ENCODE measurements at places on chromosomes 4 and X.
A peak's percentile ranks its signal among the peaks of the same experiment; 100 is the strongest.

- DNase-seq, result no peak
Measured at GRCh38 chr4:87224141-87224923, 3.9 kb upstream of the KLHL8 start.

- DNase-seq, result no peak
Measured at GRCh38 chrX:87236830-87237440, 280.7 kb upstream of the KLHL4 start.

DNA sequence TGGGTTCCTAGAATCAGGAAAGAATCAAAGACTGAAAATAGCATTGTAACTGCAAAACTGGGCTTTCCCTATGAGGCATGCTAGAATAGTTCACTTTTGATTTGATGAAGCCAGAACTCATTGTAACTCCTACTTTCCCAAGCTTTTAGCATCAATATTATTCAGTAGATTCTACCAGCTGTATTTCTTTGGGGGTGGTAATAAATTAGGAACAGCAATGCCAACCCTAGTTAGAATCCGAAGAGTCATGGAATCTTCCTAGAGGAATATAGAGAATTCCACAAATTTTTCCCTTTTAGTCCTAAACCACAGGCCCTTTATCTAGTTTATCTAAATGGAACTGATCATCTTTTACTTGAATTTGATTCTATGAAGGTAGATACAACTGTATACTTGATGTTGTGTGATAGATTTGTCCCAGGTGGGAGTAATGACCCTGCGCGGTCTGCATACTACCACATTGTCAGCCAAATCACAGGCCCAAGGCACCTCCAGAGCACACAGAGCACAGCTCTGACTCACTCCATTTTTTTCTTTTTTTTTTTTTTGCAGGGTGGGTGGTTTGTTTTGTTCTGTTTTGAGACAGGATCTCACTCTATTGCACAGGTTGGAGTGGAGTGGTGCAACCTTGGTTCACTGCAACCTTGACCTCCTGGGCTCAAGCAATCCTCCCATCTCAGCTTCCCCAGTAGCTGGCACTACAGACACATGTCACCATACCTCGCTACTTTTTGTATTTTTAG lies 66.6 kb downstream of the EDNRA start:
- DNase-seq, result no peak

DNA sequence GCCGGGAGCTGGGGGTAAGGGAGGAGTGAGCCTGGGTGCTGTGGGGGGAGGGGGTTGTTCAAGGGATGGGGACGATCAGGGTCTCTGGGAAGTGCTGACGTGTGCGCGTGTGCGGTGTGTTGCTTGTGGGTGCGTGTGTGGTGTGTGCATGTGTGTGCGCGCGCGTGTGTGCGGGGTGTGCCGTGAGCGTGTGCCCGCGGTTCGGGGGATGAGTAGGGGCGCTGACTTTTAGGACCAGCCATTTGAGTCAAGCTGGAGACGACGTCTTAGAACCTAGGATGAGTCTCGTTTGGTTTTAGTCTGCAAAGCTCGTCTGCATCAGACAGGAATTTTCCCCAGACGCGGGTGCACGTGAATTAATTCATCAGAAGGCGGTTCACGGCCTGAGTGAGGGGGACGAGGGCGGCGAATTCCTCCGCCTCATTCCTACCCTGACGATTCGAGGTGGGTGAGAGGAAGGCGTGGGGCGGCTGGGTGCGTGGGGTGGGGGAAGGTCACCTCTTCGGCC lies 950 bp upstream of the TMEM271 start:
- no peak for DNase-seq

DNA sequence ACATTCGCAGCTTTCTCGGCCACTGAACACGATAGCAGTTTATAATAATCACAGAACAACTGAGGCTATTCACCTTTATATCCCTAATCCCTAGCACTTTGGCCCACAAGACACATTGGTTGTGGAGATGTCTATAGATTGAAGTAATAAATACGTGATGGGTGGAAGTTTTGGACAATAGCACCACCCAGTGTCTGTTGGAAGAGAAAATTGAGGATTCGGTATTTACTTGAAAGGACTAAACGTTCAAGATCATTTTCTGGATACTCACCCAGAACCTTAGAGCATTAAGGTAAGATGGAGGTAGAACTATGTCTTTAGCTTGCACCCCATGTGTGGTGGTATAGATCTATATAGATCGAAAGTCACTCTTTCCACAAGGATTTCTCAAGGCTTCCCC lies 787 bp upstream of the TMSB15A start:
- DNase-seq, result peak; percentile 74

DNA sequence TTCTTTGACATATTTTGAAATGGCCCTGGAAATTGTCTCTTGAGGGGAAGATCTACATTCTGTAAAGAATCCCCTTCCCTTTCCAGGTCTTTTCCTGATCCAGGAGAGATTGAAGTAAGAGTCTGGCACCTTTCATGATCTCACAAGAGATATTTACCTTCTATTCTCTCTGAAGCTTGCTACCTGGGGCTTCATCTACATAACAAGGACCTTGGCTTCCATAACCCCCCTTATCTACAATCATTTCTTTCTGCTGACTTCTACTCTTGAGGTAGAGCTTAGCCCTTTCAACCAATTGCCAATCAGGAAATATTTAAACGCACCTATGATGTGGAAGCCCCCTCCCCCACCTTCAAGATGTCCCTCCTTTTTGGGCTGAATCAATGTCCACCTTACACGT lies 383.7 kb upstream of the MAGEB18 start:
- DNase-seq, result no peak

DNA sequence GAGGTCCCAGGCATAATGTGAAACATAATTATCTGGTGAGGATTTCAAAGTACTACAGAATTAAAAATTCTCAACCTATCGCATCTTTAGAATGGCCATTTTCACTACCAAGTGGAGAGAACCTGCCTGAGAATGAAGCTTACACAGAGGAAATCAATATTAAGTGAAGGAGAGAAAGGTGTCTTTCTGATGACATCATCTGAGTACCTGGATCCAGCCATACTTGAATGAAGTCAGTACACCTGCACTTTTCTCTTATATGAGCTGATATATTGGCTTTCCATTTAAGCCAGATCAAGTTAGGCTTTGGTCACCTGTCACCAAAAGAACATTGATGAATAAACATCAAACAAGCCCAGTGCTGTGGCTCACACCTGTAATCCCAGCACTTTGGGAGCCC lies 118.9 kb upstream of the MED14 start:
- DNase-seq, result no peak

GRCh38 chr4:154502111-154502510 lies 10.5 kb upstream of the DCHS2 start:
- DNase-seq, result peak; percentile 88

- DNase-seq, result no peak
Measured at GRCh38 chrX:45006002-45006800, 133.2 kb downstream of the KDM6A start.

DNA sequence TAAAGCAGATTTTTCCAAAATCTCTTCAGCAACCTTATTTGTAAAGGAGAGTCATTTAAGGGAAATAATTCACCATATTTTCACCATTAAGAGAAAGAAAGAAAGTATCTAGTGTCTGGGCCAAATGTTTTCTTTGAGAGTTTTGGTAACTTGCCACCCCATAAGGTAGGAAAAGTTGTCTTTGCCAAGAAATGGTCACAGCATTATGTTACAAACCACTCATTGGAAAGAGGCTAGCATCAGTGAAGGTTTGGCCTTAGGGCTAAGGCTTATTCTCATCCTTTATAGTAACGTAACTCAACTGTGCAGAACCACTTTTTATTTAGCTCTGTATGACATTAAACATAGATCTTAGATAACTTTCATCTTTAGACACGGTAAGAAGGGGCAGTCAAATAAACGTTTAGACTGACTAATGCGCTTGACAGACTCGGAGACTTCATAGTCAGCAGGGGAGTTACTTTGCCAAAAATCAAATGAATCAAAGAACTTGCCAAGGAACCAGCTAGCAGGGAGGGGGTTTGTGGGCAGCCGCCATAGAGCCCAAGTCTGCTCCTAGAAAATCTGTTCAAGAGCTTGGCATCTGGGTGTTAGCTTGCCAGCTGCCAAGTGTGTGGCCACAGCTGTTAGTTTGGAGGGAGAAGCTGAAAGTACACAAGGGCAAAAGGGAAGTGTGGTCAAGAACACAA lies 182.8 kb upstream of the GRID2 start:
- no peak for DNase-seq

DNA sequence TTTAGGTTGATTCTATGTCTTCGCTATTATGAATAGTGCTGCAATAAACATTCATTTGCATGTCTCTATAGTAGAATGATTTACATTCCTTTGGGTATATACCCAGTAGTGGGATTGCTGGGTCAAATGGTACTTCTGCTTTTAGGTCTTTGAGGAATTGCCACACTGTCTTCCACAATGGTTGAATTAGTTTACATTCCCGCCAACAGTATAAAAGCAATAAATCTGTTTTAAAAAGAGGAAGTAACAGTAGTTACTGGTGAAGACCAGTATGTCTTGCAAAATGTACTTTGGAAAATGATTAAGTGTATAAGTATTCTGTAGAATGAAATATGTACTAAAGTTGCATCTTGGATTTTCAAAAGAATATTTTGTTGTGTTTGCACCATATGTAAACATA lies 77.3 kb downstream of the SHROOM4 start:
- DNase-seq, result no peak

GRCh38 chrX:68180579-68180978 lies 252.7 kb downstream of the OPHN1 start:
- DNase-seq, result no peak

DNA sequence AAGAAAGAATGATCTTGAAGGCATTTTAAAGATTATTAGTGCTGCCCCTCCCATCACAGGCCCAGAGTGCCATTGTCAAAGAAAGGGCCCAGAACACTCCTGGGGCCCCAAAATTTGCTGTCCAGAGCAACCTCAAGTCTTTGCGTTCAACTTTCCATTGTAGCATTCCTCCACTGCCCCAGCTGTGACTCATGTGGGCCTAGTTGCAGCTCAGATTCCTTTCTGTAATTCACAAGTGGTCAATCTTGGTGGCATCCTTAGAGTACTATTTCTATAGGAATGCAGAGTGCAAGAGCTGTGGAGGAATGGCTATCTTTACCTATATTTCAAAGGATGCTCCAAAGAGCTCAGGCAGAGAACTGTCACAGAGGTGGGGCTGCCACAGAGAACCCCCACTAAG lies 1500.8 kb upstream of the IGFBP7 start:
- DNase-seq, result no peak

DNA sequence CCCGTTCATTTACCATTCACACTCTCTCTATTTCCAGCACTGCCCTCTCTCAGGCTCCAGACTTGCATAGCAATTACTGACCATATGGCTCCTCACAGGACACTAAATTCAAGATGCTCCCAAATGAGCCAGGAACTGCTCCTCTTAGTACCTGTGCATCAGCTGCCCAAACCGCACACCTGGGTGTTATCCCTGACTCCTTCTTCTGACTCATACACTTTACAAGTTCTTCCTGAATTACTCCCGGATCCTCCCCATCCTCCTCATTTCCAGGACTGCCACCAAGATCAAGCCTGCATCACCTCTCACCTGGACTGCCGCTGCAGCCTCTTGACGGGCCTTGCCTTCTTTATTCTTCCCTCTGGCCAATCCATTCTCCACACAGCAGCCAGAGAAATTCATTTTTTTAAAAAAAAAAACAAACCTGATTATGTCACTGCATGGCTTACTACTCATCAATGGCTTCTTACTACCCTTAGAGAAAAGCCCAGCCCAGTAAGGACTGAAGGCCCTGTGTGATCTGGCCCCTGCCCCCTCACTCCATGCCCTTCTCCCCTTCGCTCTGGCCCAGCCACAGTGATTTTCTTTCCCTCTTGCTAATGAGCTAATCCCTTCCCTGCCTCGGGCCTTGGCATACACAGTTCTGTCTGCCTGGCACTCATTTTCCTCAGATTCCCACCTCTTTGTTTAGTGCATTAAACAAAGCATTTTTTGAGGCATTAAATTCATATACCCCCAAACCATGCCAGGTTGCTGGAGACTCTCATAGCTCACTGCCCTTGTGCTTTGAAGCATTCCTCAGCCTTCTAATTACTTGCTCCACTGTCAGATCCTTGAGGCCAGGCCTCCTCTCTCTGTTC lies 92.0 kb downstream of the PDGFRA start:
- no peak for DNase-seq

DNA sequence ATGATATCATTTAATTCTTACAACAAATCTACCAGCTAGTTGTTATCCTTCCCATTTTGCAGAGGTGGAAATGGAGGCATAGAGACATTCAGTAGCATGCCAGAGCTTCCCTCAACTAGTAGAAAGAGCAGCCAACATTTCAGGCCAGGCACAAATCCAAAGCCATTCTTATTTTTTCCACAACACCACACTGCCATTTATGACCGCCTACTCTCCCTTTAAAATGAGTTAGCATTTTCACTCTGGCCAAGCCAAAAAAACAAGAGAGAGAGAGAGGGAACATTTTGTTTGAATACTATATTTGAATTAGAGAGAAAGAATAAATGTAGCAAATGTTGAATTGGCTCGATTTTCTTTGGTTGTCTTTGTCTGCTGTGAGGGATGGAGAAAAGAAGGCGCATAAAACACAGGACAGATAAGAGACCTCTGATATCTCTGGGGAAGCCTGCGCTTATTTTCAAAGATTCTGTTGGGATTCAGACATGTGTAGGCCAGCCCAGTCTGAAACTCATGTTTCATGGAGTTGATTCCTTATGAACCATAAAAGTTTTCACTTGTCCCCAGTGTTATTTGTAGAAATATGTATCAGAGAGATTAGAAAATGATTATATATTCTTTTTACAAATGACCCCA lies 265.7 kb downstream of the RAB28 start:
- DNase-seq, result no peak

GRCh38 chr4:4425696-4426095 lies 38.8 kb downstream of the NSG1 start:
- no peak for DNase-seq

GRCh38 chr4:10347281-10347795 lies 109.9 kb downstream of the ZNF518B start:
- no peak for DNase-seq

- DNase-seq, result no peak
Measured at GRCh38 chrX:18076434-18076833, 144.3 kb downstream of the BEND2 start.

DNA sequence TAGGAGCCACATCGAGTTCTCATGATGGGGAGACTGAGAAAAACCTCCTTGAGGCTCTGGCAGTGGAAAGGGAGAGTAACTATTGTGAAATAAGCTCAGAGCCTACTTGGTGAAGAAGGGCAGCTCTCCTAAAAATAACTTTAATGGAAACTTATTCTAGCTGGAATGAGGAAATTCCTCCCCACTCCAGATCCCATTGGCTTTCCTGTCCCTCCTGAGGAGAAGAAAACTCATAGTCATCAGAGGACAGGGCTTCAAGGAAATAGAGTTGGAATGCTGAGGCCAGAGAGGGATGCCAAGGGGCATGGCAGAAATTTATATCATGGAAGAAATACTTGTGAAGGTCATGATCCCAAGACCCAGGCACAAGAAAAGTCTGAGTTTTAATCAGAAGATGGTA lies 70.7 kb upstream of the TAPT1 start:
- no peak for DNase-seq

DNA sequence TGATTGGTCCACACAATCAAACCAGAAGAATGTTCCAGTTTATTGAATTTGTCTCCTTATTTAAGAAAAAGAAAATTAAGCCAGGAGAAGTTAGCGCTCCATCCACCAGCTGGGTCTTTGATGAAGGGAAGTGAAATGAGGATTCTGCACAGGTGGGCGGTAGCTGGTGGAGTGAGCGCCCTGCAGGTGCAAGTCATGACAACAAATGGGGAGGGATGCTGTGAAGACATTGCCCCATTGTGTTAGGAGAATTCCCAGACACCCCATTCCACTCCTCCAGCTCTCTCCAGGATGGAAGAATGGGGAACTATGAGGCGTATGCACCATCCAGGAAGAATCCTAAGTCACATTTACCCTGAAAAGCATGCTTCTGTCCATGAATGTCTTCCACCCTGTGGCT lies 22.9 kb downstream of the PLRG1 start:
- DNase-seq, result no peak

Measured in NCI-H1417 (cell line).